ENCODE measurements at places on chromosomes 1 and 21.

GRCh38 chr1:46523496-46524353, 27.7 kb downstream of the KNCN start:
- no peak for DNase-seq

DNA sequence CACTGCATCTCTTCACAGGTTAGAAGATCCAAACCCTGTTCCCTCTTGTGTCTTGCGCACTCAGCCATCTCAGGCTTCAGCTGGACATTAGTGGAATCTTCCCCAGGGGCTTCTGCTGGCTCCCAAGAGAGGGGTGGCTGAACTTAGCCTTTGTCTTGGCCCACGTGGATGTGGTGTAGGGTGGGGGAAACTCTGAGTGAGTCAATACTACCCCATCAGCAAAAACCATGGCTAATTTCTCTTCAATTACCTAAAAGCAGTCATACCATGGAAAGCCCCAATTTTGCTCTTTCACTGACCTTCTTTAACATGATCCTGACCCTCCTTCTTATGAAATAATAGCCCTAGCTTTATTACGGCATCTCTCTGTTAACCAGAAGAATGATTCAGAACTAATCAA, 72.5 kb upstream of the RAB3GAP2 start:
- DNase-seq, result no peak

DNA sequence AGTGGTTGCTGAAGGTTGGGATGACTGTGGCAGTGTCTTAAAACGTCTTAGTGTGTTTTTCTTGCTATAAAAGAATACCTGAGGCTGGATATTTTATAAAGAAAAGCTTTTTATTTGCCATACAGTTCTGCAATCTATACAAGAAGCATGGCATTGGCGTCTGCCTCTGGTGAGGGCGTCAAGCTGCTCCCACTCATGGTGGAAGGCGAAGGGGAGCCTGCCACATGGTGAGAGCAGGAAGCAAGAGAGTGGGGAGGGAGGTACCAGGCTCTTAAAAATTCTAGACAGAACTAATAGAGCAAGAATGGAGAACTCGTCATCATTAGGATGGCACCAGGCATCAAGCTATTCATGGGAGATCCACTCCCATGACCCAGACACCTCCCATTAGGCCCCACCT, 140.5 kb downstream of the CACNA1E start:
- no peak for DNase-seq

- DNase-seq, result no peak
These were observed 45.8 kb downstream of the DMAP1 start for GRCh38 chr1:44259090-44259489.

- no peak for DNase-seq
These were observed 26.6 kb upstream of the CASZ1 start for GRCh38 chr1:10823000-10823401.

DNA sequence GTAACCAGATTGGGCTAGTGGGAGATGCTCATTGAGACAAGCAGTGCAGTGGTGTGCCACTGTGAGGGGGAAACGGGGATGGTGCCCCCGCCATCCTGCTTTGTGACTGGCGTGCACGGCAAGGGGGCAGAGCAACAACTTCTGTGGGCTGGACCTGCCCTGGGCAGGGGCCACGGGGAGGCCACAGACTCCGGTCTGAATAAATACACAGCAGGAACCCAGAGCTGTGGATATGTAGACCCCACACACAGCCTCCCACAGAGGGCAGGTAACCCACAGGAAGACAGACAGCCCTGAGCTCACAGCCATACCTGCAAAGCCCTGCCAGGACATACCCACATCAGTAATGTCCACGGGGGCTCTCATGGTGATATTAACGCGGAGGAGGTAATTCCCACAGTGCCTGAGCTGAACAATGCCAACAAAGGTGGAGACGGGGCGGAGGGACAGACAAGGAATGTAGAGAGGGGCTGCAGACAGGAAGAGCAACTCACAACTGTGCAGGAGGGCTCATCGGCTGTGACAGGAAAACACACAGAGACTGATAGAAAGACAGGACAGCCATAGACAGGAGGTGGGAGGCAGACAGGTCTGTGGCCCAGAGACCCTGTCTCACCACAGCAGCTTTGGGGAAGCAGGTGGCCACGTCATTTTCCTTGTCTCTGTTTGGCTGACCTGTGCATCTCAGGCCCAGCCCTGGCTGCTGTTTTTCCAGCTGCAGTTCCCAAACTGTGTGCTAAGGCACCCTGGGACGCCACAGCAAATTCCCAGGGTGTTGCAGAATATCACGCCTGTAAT, 4.9 kb upstream of the WNT3A start:
- DNase-seq, result no peak

DNA sequence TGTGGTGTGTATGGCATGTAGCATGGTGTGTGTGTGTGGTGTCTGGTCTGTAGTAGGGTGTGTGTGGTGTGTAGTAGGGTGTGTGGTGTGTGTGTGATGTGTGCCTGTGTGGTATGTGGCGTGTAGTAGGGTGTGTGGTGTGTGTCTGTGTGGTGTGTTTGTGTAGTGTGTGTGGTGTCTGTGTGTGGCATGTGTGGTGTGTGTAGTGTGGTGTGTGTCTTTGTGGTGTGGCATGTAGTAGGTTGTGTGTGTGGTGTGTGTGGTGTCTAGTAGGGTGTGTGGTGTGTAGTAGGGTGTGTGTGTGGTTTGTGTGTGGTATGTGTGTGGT, 85.5 kb downstream of the SYT2 start:
- DNase-seq, result no peak

- DNase-seq, result no peak
These were observed 28.3 kb upstream of the LY9 start for GRCh38 chr1:160767395-160768294.

- no peak for DNase-seq
These were observed 18.7 kb downstream of the TMEM50A start for GRCh38 chr1:25356848-25357247.

- no peak for DNase-seq
These were observed 233.5 kb downstream of the TRABD2B start for GRCh38 chr1:47763591-47764171.

GRCh38 chr1:39409055-39409816, 82.2 kb upstream of the BMP8A start:
- peak; percentile 19 for DNase-seq

DNA sequence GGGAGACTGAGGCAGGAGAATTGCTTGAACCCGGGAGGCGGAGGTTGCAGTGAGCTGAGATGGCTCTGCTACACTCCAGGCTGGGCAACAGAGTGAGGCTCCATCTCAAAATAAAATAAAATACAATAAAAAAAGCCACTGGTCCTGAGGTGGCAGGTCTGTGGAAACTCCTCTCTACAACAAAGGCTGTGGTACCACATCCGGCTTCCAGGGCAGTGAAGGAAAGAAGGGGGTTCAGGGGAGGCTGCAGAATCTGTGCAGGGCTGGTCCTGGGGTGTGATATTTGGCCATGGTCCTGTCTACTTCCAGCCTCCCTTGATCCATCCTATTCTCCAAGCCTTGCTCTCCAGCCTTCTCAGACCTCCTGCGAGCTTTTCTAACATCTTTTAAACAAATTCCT, 731 bp upstream of the ZNF683 start:
- no peak for DNase-seq

DNA sequence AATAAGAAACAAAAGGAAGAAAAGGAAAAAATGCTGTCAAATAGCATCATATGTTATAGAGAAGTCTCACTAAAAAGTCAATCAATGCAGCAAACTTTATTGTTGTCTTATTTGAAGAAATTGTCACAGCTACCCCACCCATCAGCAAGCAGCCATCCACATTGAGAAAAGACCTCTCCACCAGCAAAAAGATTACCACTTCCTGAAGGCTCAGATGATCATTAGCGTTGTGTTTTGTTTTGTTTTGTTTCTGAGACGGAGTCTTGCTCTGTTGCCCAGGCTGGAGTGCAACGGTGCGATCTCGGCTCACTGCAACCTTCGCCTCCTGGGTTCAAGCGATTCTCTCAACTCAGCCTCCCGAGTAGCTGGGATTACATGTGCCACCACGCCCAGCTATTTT, 29.0 kb downstream of the ATP2B4 start:
- no peak for DNase-seq

DNA sequence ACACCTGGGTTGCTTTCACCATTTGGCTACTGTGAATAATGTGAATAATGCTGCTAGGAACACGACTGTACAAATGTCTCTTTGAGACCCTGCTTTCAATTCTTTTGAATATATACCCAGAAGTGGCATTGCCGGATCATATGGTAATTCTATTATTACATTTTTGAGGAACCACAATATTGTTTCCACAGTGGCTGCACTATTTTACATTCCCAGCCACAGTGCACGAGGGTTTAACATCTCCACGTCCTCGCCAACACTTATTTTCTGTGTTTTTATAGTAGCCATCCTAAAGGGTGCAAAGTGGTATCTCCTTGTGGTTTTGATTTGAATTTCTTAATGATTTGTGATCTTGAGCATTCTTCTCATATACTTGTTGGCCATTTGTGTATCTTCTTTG, 15.7 kb downstream of the FHAD1 start:
- DNase-seq, result no peak

DNA sequence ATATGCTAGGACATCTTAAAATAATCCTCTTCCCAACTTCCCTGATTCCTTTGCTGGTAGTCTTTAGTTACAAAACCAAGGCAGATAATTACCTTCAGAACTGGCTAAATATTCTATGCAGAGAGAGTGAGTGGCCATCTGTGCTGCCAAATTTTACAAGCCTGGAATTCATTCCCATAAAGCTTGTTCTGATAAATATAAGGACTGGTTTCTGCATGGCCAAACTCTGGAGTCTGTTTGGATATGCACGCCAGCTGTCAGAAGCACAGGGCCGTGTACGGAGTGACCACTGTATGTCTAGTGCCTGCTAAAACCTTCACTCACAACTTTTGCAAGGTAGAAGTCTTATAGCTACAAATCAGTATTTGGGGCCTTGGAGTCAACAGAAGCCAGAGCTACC, 66.5 kb upstream of the RAVER2 start:
- no peak for DNase-seq

- peak; percentile 95 for DNase-seq
These were observed at the start of gene NCDN for GRCh38 chr1:35557611-35558373. NCDN (plus strand) TSS chr1:35557799; CDS start chr1:35558191, 392 bp downstream.

DNA sequence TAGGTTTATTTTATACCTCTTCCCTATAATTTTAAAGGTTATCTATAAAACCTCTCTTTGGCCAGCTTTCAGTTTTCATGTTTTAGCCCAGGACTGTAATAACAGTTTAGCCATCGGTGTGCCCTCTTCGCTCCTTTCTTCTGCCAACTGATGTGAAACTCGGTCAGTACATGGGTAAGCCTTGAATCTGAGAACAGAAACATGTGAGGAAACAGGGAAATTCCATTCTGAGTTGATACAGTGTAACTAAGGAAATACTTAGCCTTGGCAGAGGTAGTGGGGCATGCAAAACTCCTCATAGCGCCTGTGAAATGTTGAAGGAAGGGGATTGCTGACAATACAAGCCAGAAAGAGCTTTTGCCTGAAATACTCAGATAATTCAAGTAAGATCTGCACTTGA, 465.2 kb downstream of the NCAM2 start:
- no peak for DNase-seq

DNA sequence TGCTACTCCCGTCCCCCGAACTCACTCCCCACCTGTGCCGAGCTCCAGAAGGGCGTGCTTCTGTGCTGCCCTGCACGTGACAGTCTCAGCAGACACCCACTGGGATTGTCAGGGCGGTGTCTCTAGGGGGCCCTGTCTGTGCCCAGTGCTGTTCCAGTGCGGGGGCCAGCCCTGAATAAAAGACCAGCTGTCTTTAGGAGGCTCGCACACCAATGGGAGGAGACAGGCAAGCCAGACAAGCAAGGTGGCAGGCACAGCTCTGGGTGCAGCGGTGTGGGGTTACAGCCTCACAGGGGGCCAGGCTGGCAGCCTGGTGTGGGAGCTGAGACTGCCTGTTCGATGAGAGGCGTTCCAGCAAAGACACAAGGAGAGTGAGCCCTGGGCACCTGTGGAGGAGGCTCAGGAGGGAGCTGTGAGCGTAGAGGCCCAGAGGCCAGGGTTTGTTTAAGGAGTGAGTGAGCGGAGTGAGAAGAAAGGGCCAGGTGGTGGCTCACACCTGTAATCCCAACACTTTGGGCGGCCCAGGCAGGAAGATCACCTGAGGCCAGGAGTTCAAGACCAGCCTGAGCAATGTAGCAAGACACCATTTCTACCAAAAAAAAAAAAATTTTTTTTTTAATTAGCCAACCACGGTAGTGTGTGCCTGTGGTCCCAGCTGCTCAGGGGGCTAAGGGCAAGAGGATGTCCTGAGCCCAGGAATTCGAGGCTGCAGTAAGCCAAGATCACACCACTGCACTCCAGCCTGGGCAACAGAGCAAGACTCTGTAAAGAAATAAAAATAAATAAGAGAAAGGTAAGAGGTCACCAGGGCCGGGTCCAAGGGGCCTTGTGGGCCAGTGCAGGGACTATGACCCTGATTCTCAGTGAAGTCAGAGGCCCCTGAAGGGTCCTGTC, 48.2 kb upstream of the ARHGEF16 start:
- DNase-seq, result no peak

DNA sequence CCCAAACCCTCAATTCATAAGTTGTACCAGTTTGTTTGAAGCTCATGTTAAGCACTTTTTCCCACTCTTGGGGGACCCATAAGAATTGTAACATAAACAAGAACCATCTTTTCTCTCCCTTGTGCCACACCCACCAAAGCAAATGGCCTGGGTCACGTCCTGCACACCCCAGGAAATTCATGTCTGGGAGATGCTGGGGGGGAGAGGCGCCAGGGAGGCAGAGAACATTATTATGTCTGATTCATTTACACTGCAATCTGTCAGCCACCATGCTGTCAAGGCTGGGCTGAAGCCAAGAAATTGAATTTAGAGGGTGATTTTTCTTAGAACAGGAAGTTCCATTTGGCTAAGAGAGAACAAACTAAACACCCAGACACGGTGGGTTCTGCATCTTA, 37.2 kb upstream of the IPO9 start:
- no peak for DNase-seq

DNA sequence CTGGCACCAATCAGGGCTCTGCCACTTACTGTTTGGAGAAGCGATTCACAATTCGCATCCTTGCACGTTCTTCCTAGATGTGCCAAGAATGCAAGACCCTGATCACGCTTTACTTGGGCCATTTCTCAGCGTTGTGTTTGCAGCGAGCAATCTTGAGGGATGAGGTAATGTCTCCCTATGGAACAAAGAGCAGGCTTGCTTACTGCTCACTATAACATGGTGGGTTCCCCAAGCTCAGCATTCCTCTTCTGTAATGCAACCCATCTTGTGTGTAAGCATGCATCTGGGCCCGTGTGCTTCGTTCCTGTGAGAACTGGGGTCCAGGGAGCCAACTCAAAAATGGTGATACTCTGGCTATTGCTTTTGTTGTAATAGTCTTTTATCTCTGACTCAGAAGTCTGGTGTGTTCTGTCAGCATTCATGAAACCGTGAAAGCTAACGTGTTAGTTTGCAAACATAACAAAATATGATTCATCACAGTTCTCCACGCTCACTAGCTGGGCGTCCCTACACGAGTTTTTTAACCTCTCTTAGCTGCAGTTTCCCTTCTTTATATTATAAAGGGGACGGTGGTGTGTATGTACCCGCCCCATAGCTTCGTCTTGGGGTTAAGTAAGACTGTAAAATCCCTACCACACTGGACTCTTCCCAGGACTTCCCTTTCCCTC, 33.3 kb downstream of the DNTTIP2 start:
- no peak for DNase-seq

- no peak for DNase-seq
These were observed 109.1 kb upstream of the USH2A start for GRCh38 chr1:216532251-216532798.

- no peak for DNase-seq
These were observed 13.1 kb downstream of the RHOC start for GRCh38 chr1:112693821-112694220.

- no peak for DNase-seq
These were observed 8.1 kb downstream of the PSMG1 start for GRCh38 chr21:39175154-39175553.
